ENCODE measurements at places on chromosomes 13 and 19.

- DNase-seq = no peak
These were observed 59.5 kb downstream of the KLF12 start for GRCh38 chr13:74074723-74075122.

- DNase-seq = no peak
These were observed 26.7 kb upstream of the ISYNA1 start for GRCh38 chr19:18464646-18465045.

DNA sequence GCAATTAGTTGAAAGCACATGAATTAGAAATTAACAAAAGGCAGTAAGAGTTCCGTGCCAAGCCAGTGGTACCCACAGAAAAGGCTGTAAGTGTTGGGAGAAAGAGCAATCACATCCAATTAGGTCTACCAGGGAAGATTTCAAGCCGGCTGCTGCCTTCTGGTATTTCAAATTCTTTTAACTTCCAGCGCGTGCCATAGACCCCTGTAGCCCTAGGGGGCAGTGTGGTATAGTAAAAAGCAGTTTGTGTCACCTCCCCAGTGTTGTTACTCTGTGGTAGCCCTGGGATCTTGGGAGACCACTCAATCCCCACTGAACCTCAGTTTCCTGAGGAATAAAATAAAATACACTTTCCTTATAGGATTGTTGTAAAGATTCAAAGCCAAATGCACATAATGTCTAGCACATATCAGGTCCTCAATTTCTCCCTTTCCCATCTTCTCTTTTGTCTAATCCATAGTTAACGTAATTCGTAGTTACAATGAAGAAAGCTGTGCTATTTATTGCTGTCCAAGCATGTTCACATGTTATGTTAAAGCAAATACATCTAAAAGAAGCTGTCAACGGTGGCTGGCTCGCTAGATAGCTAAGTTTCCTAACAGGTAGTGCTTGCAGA is 230.2 kb downstream of the TDRD3 start:
- no peak for DNase-seq

- no peak for DNase-seq
These were observed 28.9 kb downstream of the TDRD12 start for GRCh38 chr19:32748497-32748896.

DNA sequence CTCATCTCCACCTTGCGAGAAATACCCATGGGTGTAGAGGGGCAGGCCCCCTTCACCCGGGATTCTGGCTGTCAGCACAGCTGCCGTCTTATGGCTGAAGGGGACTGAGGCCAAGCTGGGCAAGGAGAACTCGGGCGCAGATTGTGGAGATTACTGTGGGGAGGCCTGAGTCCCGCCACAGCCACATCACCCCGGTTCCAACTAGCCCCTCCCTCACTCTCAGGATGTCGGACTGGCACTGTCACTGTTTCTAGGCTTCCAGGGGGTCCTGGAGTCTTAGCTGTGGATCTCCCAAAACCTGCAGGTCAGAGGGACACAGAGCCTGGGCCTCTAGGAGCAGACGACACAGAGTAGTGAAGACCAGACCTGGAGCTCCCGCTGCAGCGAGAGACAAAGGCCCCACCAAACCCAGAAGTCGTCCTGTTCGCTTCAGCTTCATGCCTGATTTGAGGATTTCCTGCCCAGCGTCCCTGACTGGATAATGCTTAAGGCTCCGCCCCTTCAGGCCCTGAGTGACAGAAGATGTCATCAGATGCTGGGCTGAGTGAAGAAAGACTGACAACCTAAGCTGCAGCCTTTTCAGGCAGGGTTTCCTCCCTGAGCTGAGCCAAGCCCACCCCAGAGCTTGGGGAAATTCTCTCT is 55.8 kb downstream of the ZNF93 start:
- DNase-seq = no peak

DNA sequence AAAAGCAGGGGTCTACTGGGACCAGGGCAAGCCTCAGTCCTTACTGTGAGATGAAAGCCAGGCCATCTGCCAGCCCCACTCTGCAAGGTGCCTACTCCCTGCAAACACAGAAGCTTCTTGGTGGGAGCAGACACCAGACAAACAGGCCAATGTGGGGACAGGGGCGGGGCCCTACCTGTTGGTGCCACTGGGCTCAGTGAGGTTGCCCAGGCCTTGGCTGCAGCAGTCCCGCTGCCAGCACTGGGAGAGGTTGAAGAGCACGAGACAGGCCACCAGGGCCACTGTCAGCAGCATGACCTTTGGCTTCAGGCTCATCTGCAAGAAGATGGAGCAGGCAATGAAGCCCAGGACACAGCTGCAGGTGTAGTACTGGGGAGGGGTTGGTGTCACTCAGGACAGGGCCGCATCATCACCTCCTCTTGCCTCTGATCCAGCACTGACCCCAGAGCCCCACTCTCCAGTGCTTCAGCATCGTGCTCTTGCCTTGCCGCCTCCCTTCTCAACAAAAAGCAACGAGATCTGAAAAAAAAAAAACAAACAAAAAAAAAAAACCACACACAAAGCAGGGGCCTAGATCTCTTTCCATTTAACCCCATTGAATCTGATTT is 72.6 kb downstream of the NBEA start:
- DNase-seq = no peak

- no peak for DNase-seq
These were observed 6.9 kb downstream of the ZNF791 start for GRCh38 chr19:12617646-12618045.

- no peak for DNase-seq
These were observed 19.1 kb downstream of the WDR88 start for GRCh38 chr19:33150852-33151518.

DNA sequence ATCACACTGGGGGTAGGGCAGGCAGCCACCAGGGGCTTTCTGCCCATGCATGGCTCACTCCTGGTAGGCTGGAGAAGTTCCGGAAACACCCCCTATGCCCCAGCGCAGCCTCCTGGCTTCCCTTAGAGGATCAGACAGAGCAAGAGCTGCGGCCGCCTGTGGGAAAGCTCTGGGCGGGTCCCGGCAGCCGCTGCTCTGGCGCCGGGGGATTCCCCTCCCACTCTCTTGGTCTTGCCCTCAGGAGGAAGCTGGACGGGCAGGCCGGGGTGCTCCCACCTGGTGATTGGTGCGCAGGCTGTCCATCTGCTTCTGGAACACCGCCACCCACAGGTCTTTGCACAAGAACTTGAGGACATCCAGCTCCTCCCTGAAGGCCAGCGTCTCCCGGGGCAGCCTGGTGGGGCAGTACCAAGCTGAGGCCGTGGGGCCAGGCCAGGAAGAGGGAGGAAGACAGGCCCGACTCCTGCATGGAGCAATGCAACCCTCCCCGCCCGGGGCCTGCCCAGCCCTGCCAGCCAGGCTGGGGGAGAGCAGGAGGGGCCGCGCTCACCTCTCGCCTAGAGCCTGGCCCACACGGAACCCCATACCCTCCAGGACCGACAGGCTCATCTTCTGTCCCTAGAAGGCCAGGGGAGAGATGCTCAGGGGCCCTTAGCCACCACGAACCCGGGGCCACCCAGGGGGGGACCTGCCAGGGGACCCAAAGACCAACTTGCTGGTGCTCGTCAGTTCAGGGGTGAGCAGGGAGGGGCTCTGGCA is 4.0 kb upstream of the NKPD1 start:
- DNase-seq = peak; percentile 57

- no peak for DNase-seq
These were observed 116.6 kb upstream of the KLF12 start for GRCh38 chr13:74250738-74251190.

DNA sequence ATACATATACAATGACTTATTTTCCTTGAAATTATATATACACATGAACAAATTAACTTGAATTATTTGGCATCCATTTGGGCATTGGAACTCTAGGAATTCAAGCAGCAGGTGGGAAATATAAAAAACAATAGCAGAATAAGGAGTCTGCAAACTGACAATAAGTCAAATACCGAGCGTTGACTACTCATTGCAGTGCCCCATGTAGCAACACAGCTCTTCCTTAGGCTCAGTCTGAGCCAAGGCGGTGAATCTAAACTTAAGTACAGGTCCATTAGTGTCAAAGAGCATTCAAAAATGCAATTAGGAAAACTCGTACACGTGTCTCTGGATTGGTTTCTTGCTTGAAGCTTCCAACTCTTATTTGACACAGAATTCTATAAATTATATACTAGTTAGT is 462.5 kb upstream of the KLF12 start:
- no peak for DNase-seq

DNA sequence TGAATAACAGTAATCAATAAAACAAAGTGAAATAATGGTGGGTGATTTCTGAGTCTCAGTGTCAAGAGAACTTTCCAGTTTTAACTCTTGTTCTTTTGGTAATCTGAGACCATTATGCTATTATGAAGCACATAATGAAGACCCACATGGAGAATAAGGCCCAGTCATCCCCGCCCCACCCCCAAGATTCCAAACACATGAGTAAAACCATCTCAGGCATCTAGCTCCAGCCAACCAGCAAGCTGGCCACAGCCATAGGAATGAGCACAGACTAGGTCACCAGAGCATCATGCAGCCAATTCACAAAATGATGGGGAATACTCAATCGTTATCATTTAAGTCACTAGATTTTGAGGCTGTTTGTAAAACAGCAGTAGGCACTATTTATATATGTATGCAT is 1769.0 kb upstream of the PCDH20 start:
- DNase-seq = no peak

- DNase-seq = peak; percentile 22
These were observed 11.3 kb upstream of the FFAR2 start for GRCh38 chr19:35436477-35437405.

- no peak for DNase-seq
These were observed 112.8 kb downstream of the ITGBL1 start for GRCh38 chr13:101565317-101565716.

- no peak for DNase-seq
These were observed 199.8 kb downstream of the DNAJC15 start for GRCh38 chr13:43223216-43223615.

DNA sequence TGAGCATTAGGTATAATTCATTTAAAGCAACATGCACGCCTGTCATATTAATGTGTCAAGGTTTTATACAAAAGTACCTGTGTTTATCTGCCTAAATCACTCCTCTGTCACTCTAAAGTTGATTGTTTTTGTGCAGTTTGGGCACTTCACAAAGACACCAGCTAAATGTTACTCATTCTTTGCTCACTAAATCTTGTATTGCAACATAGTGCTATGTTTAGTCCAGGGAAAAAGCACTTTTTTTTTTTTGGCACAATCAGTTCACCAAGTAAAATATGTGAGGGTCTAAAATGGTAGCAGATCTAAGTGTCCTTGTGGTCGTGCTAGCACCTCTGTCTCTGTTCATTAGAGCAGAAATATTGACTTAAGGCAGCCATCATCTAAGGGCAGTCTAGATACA is 2526.7 kb upstream of the PCDH20 start:
- DNase-seq = no peak

GRCh38 chr13:83825676-83826075 is 56.6 kb downstream of the SLITRK1 start:
- no peak for DNase-seq

GRCh38 chr19:4986471-4986891 is 17.6 kb downstream of the KDM4B start:
- DNase-seq = no peak

DNA sequence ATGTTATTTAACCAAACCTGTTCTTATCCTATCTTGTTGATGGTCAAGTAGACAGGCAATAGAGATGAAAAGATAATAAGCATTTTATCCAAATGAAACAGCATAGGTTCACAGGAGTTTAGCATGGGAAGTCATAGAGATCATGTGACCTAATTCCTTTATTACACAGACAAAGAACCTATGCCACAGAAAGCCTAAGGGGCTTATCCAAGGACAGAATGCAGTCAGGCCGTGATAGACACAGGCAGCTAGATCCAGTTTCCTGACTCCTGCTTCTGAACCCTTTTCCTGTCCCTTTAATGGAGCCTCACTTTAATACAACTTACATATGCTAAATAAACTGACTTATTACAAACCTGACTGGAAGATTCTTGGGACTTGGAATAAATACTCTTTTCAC is 532.1 kb downstream of the IRS2 start:
- no peak for DNase-seq

GRCh38 chr13:109868578-109869311 is 82.4 kb upstream of the IRS2 start:
- no peak for DNase-seq

- no peak for DNase-seq
These were observed 1676.9 kb downstream of the PCDH9 start for GRCh38 chr13:65553096-65553727.

GRCh38 chr13:81246556-81246955 is 905.6 kb upstream of the SPRY2 start:
- no peak for DNase-seq

GRCh38 chr19:46951171-46951986 is 68.3 kb upstream of the NPAS1 start:
- DNase-seq = peak; percentile 24

DNA sequence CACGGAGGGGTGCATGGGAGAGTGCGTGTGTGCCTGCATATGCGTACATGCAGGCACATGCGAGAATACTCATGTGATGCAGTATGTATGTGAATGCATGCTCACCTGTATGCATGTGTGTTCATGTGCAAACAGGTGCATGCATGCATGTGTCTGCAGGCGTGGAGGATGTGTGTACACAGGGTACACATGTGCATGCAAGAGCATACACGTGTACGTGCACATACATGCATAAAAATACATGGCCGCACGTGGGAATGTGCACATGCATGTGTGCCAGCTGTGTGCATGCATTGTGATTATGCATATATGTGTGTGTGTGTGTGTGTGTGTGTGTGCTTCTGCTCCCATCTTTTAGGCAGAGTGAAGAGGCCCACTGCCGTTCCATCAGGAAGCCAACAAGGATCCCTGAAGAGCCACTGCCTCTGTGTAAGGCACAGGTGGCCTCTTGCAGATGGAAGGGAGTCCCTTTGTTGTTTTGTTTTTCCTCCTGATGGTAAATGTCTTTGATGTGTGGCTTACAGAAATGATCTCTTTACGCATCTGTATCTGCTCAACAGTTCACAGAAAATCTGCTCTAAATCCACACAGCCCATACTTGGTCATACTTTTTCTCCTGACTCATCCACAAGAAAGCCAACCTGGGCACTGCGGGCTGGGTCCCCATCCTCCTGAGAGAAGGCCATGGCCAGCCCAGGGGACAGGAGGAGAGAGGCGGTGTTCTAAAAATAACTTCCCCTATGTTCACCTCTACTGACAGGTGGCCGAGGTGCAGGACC is 50.7 kb downstream of the KLF2 start:
- DNase-seq = no peak

DNA sequence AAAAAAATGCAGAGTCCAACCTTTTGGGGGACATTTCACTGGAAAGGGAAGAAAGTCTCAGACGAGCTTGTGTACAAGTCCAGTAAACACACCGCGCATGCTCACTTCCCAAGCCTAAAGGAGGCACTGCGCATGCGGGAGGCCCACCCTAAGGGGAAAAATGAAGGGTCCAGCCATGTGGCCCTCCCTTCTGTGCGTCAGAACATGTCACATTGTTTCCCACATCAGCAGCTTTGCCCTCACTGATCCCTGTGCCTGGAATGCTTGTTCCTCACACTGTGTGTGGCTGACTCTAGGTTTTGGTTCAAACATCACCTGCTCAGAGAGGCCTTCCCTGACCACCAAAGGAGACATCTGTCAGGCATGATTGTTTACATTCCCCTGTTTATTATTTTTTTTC is 4.4 kb downstream of the ELSPBP1 start:
- no peak for DNase-seq

DNA sequence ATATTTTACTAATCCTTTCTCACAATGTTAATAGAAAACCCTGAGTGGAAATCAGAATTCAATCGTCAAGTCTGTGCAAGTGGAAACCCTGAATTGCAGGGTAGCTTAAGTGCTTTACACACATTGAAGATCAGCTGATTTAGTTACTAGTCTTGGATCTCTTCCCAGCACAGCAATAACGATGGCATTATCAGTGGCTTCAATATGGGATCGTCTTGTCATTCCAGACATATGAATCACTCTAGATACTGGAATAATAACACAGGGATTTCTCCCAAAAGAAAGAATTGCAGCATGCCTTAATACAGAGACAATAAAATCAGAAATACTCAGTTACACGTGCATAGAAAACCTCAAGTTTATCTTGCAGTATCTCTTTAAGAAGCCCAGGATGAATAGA is 12.6 kb upstream of the METTL21C start:
- DNase-seq = no peak
